GM04504 (cell line): ENCODE measurements at places on chromosomes 5 and 9.
A peak's percentile ranks its signal among the peaks of the same experiment; 100 is the strongest.

GRCh38 chr9:22815246-22815645 lies 368.6 kb downstream of the DMRTA1 start:
- DNase-seq: no peak

DNA sequence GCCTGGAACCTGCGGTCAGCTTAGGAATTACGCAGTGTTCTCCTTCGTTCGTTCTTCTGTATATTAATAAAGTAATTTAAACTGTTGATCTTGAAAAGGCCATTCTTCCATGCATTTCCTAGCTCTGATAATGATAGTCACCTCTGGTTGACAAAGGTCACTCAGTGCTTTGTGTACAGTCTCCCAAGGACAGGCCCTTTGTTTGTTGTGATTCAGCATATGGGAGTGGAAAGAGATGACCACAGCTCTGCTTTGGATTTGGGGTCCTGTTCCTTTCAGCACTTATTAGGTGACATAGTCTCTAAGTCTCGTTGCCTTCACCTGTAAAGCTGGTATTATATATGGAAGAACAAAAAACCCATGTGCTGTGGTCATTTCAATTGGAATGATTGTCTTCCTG lies 39.6 kb downstream of the RAD23B start:
- no peak for DNase-seq

- no peak for DNase-seq
Observed at GRCh38 chr9:136694163-136694871, 7.1 kb upstream of the AGPAT2 start.

DNA sequence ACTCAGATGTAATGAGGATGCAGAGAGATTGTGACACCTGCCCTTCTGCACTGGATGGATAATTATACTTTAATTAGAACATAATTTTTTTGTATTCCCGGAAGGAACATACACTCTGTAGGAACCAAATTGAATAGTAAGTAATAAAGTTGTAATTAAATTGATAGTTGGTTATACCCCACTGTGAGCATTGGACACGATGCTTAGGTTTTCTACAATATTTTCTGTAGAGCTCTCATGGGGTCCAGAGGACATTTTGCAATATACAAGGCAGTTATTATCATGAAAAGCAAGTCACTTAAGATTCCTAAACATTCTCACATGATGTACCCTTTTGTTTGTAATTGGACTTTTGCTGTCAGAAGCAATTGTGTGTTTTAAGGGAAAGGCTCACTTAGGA lies 63.4 kb downstream of the DIRAS2 start:
- DNase-seq: no peak

GRCh38 chr5:53924392-53924791 lies 364.0 kb downstream of the NDUFS4 start:
- no peak for DNase-seq

GRCh38 chr9:91489361-91489899 lies 65.8 kb upstream of the NFIL3 start:
- DNase-seq: peak; percentile 22
